ENCODE measurements at places on chromosomes 2 and 18. TPM values are rescaled to one million over a fixed set of nuclear protein-coding genes. Genes with fewer than 3 reads are reported as not detected.

- no peak for DNase-seq
Measured at GRCh38 chr2:117980783-117981676, 32.8 kb downstream of the CCDC93 start.

- no peak for DNase-seq
Measured at GRCh38 chr2:41644936-41645335, 402.9 kb upstream of the PKDCC start.

GRCh38 chr2:214489702-214490101 lies 78.8 kb downstream of the VWC2L start:
- DNase-seq: no peak

ARHGAP28 gene
- total RNA-seq: not detected

- no peak for DNase-seq
Measured at GRCh38 chr18:35376393-35376741, 770 bp downstream of the ZNF396 start.

DNA sequence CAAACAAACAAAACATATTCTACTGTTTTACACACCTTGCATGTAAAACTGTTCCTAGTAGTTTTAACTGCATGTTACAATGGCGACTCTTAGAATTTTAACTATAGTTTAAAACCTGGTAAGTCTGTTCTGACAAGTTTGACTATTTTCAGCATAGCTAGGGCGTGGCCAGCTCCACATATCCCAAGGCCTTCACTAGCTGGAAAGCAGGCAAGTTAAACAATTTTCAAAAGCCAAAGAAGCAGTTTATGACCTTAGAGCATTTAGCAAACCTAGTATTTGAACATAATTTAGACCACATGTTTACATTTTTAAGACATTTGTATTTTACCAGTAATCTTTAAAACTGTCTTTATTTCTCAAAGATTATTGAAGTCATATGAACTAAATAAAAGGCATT lies 402.8 kb upstream of the SYT4 start:
- no peak for DNase-seq

DNA sequence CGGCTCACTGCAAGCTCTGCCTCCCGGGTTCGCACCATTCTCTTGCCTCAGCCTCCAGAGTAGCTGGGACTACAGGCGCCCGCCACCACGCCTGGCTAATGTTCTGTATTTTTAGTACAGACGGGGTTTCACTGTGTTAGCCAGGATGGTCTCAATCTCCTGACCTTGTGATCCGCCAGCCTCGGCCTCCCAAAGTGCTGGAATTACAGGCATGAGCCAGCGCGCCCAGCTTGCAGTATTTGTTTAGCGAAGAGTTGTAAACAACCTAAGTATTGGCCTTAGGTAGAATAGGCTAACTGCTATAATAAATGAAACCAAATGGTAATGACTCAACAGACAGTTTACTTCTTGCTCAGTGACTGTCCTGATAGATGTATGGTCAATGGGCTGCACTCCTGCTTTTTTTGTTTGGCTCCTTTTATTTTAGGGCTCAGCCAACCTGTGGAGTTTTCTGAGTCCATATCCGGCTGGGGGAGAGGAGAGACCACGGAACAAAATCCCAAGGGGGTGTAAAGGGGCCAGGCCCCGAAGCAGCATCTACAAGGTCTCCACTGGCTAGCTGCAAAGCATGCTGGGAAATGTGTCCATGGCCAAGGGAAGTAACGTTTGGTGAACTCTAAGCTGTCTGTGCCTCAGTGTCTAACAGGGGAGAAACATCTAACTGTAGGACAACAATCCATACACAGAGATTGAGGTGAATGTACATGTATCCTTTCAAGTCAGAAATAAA lies 841.0 kb upstream of the ID2 start:
- no peak for DNase-seq

CCDC148 gene
- not detected for total RNA-seq

CNDP1 gene
- total RNA-seq: 0.20 TPM

GRCh38 chr2:31254237-31255203 lies 20.6 kb downstream of the EHD3 start:
- DNase-seq: no peak

DNA sequence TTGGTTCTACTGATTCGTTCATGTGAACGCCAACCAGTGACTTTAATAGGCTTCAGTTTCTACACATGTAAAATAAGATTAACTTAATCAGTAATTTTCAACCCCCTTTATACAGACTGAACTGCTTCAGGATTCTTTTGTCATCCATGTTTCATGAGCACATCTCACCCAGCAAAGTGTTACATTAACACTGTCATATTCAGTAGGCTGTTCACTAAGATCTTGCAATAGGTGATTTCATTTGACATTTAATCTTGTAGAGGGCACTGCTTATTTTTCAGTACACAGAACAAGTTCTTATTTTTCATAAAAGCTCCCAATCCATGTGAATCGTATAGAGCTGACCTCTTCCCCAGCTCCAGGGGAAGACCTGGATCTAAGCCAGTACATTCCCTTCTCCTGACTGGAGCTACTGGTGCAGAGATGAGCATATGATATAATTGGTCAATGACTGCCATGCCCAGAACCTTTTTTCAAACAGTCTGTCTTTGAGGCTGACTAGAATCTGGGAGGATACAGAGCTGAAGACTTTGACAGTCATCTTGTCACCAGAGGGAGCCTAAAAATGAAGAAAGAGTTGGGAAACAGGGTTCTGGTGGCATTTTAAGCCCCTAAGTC lies 72.2 kb upstream of the CHRNA1 start:
- no peak for DNase-seq

- no peak for DNase-seq
Measured at GRCh38 chr18:13661779-13662256, 64.5 kb downstream of the FAM210A start.
